ENCODE measurements at places on chromosomes 1 and 21.

GRCh38 chr21:15001857-15002606, 62.8 kb downstream of the NRIP1 start:
- peak; percentile 15 for DNase-seq

- no peak for DNase-seq
Measured at GRCh38 chr1:33195556-33195955, 13.7 kb upstream of the TRIM62 start.

DNA sequence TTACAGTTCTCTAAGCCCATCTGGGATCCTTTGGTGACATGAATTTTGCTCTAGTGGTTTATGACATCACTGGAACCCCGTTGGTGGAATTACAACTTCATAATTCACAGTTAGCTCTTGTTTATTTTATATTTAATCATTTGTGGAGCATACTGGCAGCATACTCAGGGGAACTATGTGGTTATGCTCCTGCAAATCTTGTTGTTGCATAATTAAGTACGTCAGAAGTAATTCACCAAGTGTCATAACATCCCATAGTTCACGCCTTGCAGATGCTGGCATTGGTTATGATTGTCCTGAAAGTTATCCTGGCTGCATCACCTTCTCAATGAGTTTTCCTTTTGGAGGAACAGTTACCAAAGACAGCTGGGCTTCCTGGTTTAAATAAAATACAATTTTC, 16.5 kb downstream of the PRRX1 start:
- no peak for DNase-seq

DNA sequence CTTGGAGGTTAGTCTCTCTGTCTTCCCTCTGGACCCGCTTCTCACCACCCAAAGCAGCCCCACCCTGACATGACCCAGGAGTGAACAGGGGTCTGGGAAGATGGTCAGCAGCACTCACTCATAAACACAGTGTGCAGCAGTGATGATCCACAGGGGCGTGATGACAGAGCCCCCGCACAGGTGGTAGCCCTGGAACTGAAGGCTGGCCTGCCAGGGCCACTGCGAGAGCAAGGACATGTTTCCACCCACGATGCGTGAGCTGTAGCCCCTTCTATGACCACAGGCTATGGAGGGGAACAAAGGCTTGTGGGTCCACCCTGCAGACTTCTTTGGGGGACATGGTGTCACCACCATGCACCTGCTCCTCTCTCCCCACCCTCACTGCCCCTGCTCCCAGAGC, 12.9 kb downstream of the TMPRSS3 start:
- no peak for DNase-seq

DNA sequence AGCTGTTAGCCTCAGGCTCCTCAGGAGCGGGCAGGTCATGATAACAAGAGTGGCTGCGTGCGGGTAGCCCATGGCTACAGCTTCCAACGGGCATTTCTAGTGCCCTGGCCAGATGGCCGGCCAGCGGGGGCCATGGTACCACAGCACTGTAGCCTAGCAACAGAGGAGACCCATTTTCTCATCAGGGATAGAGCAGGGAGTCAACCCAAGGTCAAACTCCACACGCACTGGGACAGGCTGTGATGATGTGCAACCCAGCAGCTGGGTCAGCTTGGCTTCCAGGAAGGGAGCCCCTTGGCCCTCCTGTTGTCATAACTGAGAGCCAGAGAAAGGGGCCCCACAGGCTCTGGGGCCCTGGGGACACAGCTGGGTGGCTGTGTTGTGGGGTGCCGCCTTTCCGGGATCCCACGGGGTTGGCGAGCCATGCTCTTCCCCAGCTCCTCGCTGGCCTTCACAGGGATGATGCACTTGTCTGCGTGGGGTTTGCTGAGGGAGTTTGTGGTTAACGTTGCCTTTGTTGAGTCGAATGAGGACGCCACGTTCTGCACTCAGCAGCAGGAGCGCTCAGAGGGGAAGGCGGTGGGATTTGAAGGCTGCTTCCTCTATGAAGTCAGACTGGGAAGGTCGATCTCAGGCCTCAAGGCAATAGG, 46.3 kb downstream of the COL18A1 start:
- DNase-seq: no peak

- DNase-seq: no peak
Measured at GRCh38 chr21:31410499-31411131, 66.6 kb upstream of the TIAM1 start.

DNA sequence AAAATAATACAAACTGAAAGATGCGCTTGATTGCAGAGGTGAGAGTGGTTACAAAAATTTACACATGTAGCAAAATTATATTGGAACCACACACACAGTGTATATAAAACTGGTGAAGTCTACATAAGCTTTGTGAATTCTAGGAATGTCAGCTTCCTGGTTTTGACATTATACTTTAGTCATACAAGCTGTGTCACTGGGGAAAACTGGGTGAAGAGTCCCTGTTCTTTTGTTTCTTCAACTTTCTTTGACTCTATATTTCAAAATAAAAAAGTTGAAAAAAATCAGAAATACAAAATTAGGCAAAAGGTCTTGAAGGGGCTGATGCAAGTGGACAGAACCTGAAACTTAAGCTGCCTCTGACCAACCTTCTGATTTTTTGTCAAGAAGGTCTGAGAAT, 3.0 kb downstream of the C1QC start:
- DNase-seq: no peak

- DNase-seq: no peak
Measured at GRCh38 chr1:174274452-174274851, 115.1 kb downstream of the RABGAP1L start.

- DNase-seq: no peak
Measured at GRCh38 chr1:85313888-85314696, 37.7 kb upstream of the BCL10 start.

DNA sequence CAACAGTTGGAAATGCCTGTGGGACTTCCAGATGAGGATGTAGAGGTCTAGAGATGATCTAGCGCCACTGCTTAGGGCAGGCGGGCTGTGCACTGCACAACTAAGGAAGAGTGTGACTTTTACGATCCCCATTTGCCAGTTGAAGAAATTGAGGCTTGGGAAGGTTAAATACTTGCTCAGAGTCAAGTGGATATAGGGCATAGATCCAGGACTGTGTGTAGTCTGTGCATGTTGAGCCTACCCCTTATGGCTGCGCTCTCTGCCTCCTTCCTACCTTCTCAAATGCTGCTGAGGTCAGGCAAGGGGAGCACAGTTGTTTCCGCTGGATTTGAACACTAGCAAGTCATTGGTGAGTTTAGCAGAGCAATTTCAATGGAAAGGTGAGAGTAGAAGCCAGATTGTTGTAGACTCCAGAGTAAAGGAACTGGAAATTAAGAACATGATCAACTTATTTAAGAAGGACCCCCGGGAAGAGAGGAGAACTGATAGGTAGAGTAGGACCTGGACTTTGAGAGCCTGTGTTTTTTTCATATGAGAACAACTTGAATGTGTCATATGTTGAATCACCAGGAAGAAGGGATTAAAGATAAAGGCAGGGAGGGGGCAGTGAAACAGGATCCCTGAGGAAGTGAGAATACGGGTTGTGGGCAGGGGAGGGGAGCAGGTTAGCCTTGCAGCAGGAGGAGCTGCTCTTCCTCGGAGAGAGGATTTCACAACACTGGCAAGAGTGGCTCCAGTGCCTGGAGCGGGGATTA, 2.7 kb downstream of the CAPN2 start:
- DNase-seq: no peak

- DNase-seq: no peak
Measured at GRCh38 chr1:24297187-24297851, 21.8 kb upstream of the GRHL3 start.

GRCh38 chr1:60033066-60033465, 40.5 kb downstream of the C1orf87 start:
- no peak for DNase-seq

DNA sequence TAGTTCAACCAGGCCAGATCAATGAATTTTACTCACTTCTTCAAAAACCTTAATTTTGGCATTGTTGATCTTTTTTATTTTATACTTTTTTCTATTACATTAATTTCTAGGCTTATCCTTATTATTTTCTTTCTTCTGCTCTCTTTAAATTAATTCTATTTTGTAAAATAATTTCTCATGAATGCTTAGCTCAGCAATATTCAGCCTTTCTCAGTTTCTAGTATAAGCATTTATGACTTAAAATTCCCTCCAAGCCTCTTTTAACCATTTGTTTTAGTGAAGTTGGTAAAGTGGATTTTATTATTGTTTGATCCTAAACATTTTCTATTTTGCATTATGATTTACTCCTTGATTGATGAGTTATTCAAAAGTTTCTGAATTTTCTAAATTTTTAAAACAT, 20.6 kb upstream of the SAMD13 start:
- no peak for DNase-seq

GRCh38 chr1:183506561-183506960, 34.3 kb downstream of the SMG7 start:
- no peak for DNase-seq

DNA sequence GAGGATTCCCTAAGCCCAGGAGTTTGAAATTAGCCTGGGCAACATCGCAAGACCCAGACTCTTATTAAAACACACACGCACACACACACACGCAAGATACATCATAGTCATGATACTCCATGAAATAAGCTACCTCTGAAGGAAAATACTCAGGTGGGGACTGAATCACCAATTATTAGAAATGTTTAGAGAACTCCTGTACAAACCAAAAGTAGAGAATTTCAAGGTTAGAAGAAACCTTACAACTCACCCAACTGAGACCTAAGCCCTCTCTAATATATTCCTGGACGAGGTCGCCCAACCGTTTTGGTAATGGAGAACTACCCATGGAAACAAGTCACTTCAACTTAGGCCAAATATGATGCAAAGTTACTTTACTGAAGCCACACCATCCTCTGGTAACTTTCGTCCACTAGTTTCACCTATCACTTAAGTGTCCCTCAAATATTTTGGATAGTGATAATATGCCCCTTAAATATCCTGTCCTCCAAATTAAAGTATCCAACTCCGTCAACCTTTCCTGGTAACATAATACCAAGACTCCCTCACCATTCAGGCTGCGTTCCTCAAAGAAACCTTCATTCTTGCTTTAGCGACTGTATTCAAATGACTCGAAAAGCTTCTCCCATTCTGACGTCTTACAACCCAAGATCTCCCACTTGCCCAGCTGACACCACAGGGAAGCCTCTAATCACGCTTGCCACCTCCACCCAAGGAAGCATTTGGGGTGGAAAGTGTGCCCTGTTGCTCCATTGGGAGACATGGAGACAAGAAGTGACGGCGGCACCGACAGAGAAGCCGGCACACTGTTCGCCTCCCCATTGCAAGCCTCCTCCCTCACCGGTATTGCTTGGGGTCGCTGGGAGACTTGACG, 856 bp downstream of the NRDC start:
- DNase-seq: no peak

DNA sequence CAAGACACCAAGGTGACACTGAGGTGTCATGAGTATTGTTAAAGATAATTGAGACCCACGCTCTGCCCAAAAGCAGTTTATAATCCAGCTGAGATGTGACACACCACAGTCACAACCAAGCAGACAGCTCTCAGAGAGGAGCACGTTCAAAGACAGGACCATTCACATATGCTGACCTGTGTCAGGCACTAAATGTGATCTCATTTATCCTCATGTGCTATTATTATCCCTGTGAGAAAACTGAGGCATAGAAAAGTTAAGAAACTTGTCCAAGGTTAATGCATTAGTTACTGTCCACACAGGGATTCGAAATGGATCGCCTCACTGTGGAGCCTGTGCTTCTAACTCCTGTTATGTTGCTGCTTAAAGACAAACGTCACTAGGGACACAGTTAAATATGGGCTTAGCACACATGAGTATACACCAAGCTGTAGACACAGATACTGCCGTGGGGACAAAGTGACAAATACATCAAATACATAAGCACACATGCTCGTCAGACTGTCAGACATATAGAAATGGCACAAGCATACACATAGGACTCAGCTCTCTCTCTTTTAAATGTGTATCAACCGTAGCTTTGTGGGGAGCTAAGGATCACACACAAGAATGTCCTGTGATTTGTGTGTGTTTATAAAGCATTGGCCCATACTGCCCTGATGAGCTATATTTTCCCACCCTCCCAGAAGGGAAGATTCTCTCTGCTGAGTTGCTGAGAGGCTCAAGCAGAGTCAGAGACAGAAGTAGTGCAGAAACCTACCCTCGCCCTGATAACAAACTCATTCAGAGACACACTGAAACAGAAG, 3.5 kb upstream of the IGSF8 start:
- DNase-seq: no peak

DNA sequence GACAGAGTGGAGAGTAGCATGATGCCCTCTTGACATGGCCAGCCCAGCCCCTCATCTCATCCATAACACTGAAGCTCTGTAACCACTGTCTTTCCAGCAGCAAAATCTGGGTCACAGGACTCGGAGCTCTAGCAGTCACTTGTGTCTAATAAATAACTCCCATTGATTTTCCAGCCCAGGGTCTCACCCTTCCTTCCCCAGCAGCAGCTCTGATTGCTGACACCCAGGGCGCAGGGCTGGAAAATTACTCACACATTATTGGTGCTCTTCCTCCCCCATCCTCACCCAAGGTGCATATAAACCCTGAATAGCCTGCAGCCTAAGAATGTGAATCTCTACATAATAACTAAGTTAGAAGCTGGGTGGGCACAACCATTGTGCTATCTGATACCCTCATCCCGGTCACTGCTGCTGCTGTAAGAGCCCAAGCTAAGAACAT, 21.1 kb upstream of the OR10J5 start:
- no peak for DNase-seq

GRCh38 chr1:44717156-44717555, 13.8 kb downstream of the RNU5D-1 start:
- DNase-seq: no peak

DNA sequence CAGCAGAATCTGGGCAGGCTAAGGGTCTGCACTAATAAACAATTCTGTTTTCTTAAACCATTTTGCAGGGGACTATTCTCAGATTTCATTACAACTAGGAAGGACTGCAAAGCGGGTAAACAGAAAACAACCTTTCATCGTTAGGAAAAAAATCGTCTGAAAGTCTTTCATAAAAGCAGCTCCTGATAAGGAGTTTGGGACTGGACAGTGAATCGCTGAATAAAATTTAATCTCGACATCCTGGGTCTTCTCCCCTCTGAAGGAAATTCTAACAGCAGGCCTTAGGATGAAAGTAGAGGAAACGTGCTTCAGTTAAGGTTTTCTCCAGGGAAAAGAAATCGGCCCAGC, 471 bp upstream of the MTF2 start:
- DNase-seq: no peak

DNA sequence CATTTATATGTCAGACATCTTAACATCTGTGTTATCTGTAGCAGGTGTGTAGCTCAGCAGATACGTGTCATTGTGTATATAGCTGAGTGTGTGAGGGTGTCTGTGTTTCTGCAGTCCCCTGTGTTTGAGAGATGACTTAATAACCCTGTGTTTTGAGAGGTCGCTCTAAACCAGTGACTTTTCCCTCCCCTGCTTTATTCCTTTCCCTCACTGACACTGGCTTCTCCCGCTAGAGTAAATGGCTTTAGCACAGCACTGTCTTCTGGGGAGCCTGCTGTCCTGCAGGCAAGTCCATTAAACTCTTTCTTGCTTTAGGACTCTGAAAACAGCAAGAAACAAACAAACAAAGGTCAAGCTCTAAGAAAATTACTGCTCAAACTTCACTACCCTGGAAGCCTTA, 53.0 kb downstream of the VANGL1 start:
- DNase-seq: no peak

GRCh38 chr1:12464598-12465056, 153.4 kb downstream of the DHRS3 start:
- DNase-seq: no peak

Measured in NCI-H1048 (cell line).